ENCODE measurements at places on chromosomes 7 and 10.

DNA sequence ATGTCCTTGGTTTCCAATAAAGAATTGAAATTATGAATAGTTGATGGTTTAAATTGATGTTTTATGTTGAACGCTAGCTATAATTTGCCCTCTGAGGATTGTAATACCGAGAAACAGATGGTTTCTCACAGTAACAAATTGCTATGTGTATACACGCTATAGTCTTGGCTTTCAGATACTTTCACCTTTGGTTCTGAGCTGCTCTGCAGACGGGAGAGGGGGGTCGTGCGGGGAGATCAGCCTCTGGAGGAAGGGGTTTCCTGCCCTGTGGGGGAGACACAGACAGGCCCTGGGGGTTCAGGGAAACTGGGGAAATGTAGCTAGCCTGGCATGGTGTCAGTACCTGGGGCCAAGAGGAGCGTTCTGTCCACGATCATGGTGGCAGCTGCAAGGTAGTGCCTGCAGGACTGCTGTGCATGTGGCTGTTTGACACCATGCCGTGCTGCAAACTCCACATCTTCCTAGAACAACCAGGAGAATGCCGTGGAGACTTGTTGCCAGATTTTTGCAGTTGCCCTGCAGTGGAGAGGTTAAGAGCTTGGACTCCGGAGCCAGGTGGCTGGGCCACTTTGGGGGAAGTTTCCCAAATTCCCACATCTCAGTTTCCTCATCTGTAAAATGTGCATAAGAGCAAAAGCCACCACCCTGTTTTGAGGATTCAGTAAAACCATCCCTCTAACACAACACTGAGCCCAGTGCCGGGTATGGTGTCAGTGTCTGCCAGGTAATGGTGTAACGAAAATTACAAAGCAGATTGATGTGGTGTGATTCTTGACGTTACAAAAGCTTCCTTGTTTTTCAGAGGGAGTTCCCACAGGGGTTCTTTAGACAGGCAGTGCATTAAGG lies 167.9 kb downstream of the CUX1 start:
- DNase-seq = no peak

GRCh38 chr7:157007470-157008066 lies 2.9 kb downstream of the MNX1 start:
- no peak for DNase-seq

GRCh38 chr10:72099600-72099921 lies 11.2 kb upstream of the SPOCK2 start:
- DNase-seq = no peak

DNA sequence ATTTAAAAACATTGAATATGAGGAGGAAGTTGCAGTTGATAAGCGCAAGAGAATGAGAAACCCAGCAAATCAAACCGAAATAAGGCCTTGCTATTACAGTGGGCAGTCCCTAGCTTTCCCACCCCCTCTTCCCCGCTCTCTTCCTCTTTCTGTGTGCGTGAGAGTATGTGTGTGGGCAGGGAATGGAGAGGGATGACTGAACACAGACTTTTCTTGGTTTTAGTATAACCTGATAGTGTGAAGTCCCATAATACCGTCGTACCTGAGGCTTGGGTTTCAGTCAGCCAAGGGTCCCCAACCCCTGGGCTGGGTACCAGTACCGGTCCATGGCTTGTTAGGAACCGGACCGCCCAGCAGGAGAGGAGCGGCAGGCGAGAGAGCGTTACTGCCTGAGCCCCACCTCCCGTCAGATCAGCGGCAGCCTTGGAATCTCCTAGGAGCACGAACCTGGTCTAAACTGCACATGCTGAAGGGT lies 255.3 kb downstream of the CELF2 start:
- DNase-seq = peak; percentile 29

GRCh38 chr7:49821181-49821580 lies 47.7 kb downstream of the VWC2 start:
- DNase-seq = no peak

- DNase-seq = no peak
Measured at GRCh38 chr7:139647814-139648390, 124.4 kb downstream of the CLEC2L start.

GRCh38 chr10:113474752-113475151 lies 78.1 kb upstream of the HABP2 start:
- no peak for DNase-seq

DNA sequence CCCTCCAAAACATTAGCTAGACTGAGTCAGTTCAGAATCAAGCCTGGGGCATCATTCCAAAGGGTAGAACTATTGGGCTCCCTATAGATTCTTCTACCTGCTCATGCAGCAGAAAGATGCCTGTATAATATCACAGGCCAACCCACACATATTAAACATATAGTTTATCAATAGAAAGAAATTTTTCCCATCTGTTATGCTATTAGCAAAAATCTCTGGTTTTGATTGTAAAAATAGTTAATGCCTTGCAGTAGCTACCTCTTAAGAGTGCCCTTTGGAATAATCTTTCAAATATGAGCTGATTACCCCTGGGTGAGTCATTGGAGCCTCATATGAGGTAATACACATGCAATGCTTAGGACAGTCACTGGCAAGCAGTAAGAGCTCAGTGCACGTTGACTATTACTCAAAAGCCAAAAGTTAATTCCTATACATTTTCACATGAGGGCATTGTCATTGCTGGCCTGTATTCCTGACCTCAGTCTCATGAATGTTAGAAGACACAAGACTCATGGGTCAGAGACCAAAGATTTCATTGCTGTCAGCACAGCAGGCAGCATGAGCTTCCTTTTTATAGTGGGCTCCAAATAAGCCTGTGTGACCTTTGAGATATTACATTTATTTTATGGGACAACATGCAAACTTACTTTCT lies 180.0 kb downstream of the FGFR2 start:
- DNase-seq = no peak

- no peak for DNase-seq
Measured at GRCh38 chr10:44883593-44884331, 27.4 kb upstream of the TMEM72 start.

- no peak for DNase-seq
Measured at GRCh38 chr7:48421357-48421756, 250.1 kb downstream of the ABCA13 start.

DNA sequence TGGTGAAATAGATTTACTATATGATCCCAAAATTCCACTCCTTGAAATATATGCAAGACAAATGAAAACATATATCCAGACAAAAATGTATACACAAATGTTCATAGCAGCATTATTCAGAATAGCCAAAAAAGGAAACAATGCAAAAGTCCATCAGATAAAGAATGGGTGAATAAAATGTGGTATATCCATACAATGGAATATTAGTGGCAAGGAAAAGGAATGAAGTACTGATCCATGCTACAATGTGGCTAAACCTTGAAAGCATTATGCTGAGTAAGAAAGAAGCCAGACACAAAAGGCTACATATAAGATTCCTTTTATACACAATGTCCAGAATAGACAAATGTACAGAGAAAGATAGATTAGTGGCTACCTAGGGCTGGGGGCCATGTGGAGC lies 225.5 kb downstream of the PLXNA4 start:
- DNase-seq = no peak

DNA sequence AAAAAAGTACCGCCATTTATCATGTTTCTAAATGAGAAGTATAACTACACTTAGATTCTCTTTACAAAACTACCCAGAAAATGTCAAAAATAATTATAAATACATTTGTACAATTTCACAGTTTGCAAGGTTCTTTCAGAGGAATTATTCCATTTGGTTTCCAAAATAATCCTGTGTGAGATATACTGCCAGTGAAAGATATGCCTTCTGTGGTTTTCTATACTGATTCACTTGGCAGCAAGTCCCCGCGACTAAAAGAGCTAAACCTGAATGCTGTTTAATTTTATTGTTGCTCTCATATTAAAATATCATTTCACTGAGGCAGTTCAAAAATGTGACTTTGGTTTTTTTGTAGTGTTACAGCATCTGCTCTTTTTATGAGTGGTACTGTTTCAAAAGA lies 364.9 kb upstream of the PLXDC2 start:
- no peak for DNase-seq

GRCh38 chr10:24556126-24556749 lies 167.4 kb downstream of the ARHGAP21 start:
- DNase-seq = no peak

GRCh38 chr7:77765906-77766800 lies 32.1 kb downstream of the TMEM60 start:
- no peak for DNase-seq

DNA sequence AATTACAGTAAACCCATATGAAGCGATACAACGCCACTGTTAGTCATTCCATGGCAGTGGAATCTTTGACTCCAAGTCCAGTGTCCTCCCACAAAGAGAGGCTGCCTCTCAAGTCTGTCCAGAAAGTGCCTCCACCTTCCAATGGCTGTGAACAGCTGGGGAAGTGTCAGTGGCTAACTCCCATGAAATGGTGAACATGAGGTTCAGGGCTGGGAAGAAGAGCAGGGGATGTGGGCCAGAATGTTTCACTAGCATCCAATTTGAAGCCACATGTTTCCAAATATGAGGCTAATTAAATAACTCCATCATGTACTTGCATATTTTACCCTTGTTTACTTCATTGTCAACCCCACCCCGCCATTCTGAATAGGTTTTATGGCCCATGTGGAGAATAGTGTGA lies 53.1 kb upstream of the CHST15 start:
- no peak for DNase-seq

DNA sequence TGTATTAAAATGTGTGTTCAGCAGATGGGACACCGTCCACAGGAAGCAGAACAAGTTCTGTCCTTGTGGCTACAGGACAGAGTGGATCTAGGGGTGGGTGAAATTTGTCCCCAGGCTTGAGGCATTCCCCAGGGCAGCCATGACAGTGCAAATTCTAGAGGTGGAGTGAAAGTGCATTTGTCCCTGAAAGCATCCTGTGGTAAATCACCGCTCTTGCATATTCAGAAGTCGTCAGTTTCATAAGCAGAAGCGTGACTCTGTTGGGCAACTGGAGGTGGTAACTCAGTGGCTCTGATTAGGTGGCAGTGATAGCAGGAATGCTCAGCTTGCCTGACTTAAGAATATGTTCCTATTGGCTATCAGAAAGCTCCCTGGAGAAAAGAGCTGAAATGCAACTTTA lies 96.6 kb downstream of the SNX10 start:
- peak; percentile 56 for DNase-seq

GRCh38 chr7:120233338-120233737 lies 39.6 kb upstream of the KCND2 start:
- no peak for DNase-seq

GRCh38 chr10:27285093-27285492 lies 44.5 kb upstream of the ACBD5 start:
- DNase-seq = no peak

DNA sequence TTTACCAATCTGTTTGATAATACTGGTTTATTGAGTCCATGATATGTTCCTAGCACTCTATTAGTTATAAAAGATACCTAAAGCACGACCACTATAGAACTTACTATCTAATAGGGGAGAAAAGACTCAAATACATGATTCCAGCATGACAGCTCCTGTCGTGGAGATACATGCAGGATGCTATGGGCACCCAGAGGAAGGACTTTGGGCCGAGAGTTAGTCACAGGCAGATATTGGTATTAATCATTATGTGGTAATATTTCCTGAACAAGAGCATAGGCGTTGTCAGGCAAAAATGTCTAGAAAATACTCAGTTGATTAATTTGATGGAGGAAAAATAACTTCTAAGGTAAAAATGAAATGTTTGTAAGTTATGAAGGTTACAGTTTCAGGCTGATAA lies 31.8 kb downstream of the CNNM2 start:
- DNase-seq = no peak

DNA sequence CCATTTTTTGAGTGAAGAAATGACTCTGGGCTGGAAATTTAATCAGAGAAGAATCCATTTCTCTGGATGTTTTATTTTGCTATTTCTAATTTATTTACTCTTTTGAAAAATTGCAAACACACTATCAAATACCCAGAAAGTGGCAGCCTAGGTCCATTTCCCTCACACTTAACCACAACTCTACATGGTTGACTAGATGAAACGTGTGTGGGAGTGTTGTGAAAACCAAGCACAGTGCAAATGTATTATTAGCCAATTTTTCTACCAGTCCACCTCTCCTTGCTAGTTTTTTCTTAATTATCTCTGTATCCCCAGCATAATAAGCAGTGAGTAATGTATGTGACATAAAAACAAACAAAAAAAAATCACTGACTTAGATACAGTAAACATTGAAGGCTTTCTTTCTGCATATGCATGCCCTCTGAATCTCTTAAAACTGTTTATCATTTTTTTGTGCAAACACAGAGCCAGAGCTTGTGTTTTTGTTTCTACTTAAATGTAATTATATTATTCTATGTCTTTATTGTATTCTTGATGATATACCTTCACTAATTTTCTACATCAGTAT lies 30.9 kb downstream of the SCIN start:
- DNase-seq = no peak

GRCh38 chr7:129197771-129198170 lies 9.3 kb downstream of the SMO start:
- no peak for DNase-seq

- DNase-seq = no peak
Measured at GRCh38 chr10:34766266-34766600, 48.9 kb downstream of the PARD3 start.

DNA sequence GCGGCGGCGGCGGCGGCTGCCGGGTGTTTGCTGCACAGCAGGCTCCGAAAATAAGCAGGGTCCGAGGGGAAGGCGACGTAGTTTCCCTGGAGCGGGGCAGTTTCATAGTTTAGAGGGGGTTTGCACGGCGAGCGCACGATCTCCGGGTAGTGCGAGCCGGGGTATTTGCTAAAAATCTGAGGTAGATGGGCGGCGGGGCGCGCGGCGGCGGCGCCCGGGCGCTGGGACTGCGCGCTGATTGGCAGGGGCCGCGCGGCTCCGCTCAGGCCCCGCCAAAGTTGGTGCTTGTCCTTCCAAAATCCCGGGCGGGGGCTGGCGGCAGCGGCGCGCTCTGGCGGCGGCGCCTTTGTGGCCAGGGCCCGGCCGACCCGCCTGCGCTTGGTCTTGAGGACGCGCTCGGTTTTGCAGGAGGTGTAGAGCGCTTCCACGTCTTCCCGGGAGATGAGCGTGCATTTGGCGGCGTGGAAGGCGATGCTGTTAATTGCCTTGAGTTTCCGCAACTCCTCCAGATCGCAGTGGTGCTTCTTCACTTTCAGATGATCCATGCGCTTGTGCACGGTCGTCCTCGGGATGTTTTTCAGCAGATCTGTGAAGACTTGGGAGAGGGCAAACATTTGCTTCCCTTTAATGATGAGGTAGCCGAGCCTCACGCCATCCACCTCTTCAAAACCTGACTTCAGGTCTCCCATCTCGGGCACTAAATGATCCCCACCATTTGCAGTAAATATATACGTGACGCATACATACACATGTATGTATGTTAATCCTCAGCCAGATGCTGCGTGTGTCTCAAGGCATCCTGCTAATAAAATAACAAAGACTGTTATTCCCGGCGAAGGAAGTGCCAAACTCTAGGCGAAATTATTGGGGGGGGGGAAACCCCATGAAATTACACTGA lies 8.1 kb downstream of the SKIDA1 start:
- no peak for DNase-seq

GRCh38 chr10:12333380-12334185 lies 15.8 kb upstream of the CAMK1D start:
- peak; percentile 27 for DNase-seq

- DNase-seq = no peak
Measured at GRCh38 chr10:117362313-117362712, 12.9 kb downstream of the PDZD8 start.
